ENCODE measurements at places on chromosomes 13 and 19.
A peak's percentile ranks its signal among the peaks of the same experiment; 100 is the strongest.

- DNase-seq, result peak; percentile 58
Measured at GRCh38 chr13:93029536-93029935, 197.1 kb upstream of the GPC6 start.

DNA sequence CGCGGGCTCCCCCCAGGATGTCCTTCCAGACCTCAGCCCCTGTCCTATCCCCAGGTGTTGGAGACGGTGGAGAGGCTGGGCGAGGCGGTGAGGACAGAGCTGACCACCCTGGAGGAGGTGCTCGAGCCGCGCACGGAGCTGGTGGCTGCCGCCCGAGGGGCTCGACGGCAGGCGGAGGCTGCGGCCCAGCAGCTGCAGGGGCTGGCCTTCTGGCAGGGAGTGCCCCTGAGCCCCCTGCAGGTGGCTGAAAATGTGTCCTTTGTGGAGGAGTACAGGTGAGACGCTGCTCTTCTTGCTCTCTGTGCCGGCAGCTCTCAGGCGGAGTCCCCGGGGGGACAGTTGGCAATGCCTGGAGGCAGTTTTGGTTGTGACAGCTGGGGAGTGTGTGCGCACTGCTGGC, 6.9 kb downstream of the TTYH1 start:
- DNase-seq, result no peak

- peak; percentile 23 for DNase-seq
Measured at GRCh38 chr13:60164234-60164889, 634 bp upstream of the DIAPH3 start.

DNA sequence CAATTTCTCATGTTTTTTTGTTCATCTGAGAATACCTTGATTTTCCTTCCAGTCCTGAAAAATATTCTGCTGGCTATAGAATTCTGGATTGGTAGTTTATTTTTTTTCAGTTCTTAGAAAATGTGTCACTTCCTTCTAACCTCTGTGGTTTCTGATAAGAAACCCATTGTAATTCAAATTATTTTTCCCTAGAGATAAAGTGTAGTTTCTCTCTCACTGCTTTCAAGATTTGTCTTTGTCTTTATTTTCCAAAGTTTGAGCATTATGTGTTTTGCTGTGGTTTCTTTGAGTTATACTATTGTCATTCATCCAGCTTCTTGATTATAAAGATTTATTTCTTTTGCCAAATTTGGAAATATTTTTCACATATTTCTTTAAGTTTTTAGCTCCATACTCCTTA, 324.0 kb upstream of the SPRY2 start:
- DNase-seq, result peak; percentile 30

DNA sequence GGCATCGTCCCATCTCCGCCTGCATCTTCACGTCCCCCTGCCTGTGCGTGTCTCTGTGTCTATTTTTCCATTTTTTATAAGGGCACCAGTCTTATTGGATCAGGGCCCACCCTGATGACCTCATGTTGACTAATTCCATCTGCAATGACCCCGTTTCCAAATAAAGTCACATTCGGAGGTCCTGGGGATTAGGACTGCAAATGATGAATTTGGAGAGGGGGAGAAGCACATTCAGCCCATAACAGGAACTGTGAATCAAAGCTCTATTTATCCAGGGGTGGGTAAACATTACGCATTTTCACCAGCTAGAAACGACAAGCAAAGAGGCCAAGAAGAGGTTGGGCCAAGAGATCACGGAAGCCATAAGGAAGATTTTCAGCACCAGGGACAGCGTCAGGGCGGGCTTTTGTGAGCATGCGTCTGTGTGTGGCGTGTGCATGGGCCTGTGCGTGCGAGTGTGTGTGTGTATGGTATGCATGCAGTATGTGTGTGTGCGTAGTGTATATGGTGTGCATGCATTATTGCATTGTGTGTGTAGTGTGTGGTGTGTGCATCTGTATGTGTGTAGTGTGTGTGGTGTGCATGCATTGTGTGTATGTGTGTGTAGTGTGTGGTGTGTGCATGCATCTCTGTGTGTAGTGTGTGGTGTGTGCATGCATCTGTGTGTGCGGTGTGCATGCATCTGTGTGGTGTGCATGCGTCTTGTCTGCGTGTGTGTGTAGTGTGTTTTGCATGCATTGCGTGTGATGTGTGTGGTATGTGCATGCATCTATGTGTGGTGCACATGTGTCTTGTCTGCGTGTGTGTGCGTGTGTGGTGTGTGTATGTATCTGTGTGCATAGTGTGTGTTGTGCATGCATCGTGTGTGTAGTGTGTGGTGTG, 19.6 kb downstream of the CELF5 start:
- peak; percentile 66 for DNase-seq

GRCh38 chr13:64305246-64305645, 2889.6 kb upstream of the PCDH20 start:
- DNase-seq, result peak; percentile 41

DNA sequence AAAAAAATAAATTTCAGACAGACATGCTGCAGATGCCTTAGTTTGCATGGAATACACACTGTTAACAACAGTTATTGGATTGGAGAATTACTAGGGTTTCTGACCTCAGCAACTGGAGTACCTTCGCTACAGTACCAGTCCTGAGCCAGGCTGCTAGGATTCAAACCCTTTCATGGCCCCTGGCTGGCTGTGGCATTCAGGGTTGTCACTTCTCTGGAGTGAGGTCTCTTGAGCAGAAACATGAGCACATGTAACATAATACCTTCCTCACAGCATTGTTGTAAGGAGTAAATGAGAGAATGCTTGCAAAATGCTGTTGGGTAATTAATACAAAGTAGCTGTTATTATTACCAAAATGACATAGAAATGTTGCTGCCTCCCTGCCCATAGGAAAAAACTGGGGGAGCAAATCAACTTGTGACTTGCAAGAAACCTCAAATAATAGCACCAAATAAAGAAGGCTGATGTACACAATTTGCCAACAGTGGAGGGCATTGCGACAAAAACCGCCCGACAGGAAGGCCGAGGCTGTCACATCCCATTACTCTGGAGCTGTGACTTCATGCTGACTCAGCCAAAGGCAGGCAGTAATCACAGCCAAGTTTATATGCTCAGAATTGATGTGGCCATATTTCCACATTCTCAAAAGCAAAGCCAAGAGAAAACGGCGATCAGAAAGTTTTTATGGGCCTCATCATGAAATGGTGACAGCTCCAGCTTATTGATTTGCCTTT, 100.4 kb downstream of the RFC3 start:
- peak; percentile 88 for DNase-seq

DNA sequence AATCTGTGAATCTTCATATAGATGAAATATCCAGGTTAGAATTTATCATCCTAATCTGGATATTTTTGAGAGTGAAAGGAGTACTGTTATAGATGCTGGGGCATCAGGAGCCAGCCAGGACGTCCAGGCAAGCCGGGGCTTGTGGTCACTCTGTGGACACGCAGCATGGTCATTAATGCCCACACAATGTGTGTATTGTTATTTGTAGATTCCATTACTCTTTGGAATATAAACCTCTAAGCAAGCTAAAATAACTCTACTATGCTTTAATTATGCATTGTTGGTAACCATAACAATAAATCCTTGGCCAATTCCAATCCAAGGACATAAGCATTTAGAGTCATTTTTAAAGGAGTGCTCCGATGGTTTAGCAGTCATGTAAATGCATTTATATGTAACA, 137.9 kb downstream of the TM9SF2 start:
- no peak for DNase-seq

DNA sequence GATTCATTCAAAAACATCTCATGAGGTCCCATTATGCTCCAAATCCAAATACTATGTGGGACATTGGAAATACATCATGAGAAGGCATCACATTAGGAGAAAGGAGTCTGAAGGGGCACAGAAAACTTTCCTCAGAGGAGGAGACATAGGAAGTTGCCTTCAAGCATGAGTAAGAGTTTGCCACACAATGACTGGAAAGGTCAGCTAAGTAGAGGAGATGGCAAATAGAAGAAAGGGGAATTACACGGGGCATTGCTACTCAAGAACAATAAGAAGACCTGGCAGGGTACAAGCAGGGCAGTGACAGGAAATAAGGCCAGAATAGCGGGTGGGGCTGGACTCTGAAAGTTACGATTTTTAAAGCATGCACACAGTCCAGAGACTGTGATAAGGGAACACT, 231.6 kb downstream of the SPRY2 start:
- no peak for DNase-seq

DNA sequence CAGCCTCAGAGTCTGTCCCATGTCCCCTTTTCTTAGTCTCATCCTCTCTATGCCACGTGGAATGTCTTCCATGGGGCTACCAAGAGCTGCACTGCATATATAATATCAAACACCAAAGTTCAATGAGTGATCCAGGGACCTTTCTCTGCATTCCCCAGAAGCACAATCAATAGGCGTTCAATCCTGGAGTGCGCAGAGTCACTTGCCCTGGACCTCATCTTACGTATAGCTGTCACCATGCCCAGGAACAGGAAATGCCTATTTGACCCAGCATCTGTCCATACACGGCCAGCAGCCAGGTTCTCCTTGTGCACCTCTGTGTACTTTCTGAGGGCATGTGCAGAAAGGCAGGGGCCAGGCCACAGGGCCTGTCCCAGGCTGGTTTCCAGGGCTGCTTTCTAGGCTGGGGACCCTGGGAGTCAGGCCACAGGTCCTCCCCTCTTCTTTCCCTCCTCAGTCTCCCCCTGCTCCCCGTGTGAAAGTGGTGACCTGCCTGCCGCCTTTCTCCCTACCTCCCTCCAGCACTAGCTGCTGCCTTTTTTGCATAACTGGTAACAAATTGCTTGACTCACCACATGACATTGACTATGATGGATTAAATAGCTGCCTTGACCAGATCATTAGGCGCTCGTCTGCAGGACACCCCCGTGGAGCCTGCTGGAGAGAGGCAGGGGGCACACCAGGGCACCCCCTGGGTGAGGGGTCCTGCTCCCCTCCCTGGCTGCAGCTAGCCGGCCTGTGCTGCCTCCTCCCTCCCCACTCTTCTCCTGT, 222.0 kb downstream of the ZNF536 start:
- DNase-seq, result no peak

GRCh38 chr13:97298816-97299215, 76.7 kb downstream of the MBNL2 start:
- DNase-seq, result peak; percentile 48

GRCh38 chr13:99528547-99528946, 27.3 kb downstream of the TM9SF2 start:
- no peak for DNase-seq

GRCh38 chr19:13063461-13064091, 39.1 kb downstream of the LYL1 start:
- no peak for DNase-seq

GRCh38 chr13:76792731-76793347, 93.4 kb downstream of the KCTD12 start:
- DNase-seq, result peak; percentile 83

DNA sequence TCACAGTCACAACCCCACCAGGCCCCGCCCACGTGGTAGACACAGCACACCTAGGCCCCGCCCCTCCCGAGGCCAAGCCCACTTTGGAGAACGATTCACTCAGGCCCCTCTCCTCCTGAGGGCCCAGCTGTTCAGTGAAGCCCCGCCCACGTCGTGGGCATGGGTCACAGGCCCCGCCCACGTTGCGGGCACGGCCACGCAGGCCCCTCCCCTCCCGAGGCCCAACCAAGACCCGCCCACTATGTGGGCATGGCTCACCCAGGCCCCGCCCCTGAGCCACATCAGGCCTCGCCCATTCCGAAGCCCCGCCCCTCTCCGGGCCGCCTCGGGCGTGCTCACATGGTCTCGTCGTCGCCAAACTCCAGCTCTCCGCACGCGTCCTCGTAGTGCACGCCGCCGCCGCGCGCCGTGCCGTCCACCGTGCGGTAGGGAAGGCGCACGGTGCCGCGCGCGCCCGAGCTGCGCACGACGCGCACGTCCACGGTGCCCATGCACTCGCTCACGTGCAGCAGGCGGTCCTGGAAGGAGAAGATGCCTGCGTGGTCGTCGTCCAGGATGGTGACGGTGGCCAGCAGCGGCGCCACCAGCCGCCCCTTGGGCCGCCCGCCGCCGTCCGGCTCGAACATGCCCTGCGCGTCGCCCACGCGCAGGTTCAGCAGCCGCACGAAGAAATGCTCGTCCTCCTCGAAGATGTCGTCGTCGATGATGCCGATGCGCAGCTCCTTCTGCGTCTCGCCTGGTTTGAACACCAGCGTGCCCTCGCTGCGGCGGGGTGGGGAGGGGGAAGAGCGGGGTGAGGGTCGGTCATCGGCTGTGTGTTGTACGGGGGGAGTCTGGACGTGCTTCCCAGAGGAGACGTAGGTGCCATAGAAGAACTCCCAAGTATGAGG, 24.0 kb downstream of the SLC8A2 start:
- DNase-seq, result peak; percentile 52

DNA sequence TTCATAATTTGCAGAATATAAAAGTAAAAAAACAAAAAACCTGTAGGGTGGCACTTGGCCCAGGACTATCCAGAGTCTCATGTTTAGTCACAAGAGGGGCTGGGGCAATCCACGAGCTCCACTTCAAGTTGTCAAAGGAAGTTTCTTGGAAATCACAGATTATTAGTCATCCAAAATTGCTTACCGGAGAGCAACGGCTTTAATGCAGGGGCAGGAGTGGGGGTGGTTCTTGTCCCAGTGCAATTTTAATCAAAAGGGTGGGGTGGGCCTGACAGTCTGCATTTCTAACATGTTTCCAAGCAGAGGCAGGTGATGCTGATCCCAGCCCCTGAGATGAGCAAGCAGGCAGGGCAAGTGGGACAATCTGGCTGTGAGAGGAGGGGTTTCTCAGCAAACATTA, 233.9 kb downstream of the ABCC4 start:
- peak; percentile 48 for DNase-seq

- no peak for DNase-seq
Measured at GRCh38 chr13:27835799-27836198, 43.5 kb downstream of the GSX1 start.

DNA sequence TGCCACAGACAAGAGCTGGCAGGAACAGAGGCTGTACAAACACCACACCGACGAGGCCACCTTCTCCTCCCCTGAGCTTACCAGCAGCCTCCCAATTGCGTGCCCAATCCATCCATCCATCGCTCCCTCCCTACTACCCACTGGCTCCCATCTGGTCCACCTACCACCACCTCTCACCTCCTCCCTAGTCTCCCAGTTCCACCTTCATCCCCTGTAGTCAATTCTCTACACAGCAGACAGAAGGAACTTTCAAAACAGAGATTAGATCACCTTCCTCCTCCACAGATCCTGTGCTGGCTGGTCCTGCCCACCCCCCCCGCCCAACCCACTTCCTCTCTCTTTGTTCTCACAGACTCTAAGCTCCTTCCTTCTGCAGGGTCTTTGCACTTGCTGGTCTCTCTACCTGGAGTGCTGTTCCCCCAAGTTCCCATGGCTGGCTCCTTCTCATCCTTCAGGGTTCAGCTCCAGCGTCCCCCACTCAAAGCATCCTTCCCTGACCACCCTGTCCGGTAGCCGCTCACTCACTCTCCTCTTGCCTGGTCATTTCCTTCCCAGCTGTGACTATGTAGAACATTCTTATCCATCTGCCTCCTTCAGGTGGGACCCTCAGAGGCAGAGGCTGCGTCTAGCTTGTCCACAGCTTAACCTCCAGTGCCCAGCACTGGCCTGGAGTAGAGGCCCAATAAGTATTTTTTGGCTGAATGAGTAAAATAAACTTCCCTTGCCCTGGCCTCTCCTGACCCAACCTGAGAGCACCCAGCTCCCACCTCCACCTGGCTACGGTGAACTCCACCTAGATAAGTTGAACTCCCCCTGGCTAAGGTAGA, 23.0 kb downstream of the PIN1 start:
- DNase-seq, result no peak

- DNase-seq, result no peak
Measured at GRCh38 chr13:97858161-97858560, 95.3 kb upstream of the IPO5 start.

Measured in fibroblast of skin of right biceps (primary cell).